T-helper 1 cell (primary cell): ENCODE measurements at places on chromosomes 5 and 9.

DNA sequence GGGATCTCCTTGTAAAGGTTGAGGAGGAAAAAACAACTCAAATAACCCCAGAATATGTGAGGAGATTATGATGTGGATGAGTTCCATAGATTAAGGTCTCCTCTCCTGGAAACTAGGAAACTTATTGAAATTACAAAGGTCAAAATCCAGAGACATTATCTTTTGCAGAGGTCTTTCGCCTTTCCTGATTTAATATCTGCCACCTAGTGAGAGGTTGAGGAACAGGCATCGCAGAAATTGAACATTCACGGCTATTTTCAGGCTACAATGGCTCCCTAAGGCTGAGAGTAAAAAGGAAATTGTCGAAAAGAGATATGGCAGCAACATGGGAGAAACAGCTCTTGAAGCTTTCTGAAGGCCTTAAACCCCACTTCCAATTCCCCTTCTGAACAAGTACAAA is 127.5 kb upstream of the PLCXD3 start:
- DNase-seq = no peak

DNA sequence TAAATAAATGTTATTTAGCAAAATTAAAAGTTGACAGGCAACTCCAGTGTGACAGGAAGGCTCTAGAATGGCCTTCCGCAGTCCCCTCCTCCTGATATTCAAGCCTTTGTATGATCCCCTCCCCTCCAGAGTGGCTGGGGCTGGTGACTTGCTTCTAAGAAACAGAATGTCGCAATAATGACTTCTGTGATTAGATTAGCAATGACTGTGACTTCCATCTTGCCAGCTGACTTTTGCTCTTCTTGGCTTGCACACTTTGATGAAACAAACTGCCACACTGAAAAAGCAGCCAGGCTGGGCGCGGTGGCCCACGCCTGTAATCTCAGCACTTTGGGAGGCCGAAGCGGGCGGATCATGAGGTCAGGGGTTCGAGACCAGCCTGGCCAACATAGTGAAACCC is 106.5 kb upstream of the LARP1 start:
- DNase-seq = no peak

GRCh38 chr9:101148344-101148743 is 119.8 kb downstream of the PLPPR1 start:
- no peak for DNase-seq

DNA sequence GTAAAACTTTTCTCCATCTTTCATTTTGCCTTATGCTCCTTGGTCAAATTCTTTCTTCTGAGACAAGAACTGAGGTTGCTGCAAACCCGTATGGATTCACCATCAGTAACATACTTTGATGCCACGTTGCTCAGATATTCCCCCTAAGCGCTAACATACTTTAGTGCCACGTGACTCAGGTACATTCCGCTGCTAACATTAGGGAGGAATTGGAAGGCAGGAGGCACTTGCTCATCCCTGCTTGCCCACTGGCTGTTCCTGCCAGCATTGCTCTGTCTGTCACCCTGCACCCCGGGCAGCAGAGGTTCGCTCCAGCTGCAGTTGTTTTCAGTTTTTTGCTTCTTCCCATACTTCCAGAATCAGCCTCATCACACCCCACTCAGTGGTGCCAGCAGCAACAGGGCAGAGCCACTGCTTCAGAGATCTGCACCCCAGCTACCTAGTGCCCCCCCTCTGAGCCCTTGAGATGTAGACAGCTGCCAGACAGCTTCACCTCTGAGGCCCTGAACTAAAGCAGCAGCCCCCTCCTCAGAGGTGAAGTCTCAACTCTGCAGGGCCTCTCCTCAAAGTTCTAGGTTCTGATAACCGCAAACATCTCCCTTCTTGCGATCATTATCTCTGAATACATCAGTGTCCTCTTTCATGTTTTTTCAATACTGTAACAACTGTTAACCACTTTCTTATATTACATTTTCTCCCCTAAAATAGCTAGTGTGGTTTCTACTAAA is 228.0 kb upstream of the KIF2A start:
- DNase-seq = no peak

DNA sequence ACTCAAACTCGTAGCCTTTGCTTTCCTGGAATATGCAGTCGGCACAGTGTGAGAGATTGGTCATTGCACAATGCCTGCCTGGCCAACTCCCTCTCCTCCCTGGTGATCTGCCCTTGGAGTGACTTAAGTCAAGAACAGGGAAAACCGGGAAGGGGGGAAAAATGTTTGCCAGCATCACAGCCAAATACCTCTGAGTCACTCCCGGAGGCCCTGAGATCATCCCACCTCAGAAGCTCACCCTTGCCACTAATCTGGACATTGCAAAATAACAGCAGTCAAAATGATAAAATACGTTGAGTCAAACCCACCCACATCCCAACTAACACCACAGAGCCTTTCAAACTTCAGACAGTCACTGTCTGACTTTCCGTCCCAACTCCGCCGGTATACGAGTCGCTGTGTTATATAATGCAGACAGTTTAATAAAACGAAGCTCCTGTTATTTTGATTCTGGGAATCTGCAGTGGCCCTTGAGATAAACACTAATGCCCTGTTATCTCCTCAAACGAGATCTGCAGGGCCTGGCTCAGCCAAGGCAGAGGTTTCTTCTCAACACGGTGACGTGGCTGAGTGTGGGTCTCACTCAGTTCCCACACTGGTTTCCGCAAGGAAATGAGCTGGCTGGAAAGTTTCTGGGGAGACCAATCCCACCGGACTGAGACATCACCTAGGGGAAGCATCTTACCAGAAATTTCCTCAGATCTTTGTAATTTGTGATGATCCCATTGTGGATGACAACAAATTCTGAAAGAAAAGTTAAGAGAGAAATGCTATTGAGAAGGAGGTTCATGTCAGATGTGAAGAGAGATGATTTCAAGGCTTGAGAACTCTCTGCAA is 22.1 kb downstream of the GFPT2 start:
- no peak for DNase-seq

- no peak for DNase-seq
Measured at GRCh38 chr9:76474419-76474818, 15.4 kb downstream of the GCNT1 start.

- DNase-seq = no peak
Measured at GRCh38 chr5:23385036-23385435, 122.4 kb upstream of the PRDM9 start.

GRCh38 chr5:133519191-133519590 is 93.2 kb downstream of the FSTL4 start:
- DNase-seq = no peak

GRCh38 chr5:67013719-67014118 is 182.9 kb downstream of the CD180 start:
- no peak for DNase-seq

DNA sequence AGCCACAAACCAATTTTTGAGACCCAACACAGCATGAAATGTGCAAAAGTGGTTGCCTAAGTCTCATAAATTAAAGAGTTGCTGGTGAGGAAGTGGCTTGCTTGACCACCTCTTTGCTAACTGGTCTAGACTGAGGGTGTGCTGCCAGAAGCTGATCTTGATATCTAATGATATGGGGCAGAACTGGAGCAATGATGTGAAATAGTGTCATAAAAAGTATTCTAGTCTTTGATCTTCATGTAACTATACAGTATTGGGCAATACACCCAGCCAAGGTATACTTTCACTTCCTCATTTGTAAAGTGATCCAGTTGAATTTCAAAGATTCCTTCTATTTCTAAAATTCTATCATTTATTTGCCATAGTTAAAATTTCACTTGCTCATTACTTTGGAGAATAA is 5.9 kb upstream of the YTHDC2 start:
- no peak for DNase-seq

DNA sequence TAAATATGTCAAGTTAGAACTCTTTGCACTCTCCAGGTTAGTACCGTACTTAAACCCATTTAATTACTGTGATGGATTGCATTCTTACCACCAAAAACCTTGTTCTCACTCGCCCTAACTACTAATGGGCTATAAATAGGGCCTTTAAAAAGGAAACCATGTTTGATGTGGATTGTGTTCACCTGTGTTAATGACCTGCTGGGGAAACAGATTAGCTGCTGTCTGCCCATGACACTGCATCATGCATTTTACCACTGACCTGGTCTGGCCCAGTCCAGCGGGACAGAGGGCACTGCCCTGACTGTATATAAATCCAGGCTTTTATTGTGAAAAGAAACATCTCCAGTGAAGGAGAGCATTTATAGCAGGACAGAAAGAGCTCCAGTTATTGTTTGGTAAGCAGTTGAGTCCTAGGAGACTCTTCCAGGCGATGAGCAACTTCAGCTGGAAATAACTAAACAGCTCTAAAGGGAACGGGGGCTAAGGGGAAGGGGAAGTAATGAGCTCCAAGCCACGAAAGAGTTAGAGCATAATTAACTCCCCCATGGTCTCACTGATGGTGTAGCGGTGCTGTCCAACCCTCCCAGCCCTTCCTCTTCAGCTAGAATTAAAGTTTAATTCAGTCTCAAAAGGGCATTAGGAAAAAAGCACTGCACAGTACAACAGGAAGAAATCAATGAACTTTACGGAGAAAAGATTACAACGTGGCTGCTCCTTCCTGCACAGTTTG is 303.1 kb downstream of the ENC1 start:
- no peak for DNase-seq

DNA sequence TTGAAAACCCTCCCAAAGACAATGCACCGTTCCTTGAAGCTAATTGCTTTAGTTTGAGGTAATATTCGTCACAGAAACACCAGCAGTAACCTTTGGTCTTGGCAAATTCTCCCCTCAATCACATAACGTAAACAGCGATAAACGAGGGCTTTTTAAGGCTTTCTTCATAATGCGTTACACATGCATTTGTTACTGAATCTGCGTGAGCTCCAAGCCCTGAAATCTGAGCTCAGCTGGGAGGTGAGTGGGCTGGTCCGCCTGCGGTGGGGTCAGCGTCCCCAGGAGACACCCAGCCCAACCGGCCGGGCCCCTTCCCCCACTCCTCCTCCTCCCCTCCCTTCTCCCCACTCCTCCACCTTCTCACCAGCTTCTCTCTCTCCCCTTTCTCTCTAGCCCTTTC is 91.1 kb downstream of the BARX1 start:
- DNase-seq = no peak

DNA sequence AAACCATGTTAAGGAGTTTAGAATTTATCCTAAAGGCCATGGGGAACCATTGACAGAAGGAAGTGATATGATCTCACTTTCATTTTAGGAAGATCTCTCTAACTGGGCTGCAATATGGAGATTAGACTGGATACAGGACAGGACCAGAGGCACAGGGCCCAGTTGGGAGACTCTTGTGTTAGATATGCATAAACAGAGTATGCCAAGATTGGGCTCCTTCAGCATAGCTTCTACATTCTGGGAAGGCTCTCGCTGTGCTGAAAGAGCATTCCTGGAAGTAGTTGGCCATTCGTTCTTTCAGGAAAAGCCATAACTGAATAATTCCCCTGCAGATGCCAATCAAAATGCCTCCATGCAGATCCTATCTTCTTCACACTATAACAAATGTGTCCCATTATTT is 204.5 kb downstream of the CWC27 start:
- DNase-seq = no peak

GRCh38 chr9:108724652-108725051 is 131.1 kb downstream of the ACTL7B start:
- DNase-seq = no peak

- no peak for DNase-seq
Measured at GRCh38 chr9:129021091-129021490, 7.0 kb downstream of the SH3GLB2 start.

GRCh38 chr5:154077696-154078095 is 38.9 kb downstream of the MFAP3 start:
- no peak for DNase-seq

DNA sequence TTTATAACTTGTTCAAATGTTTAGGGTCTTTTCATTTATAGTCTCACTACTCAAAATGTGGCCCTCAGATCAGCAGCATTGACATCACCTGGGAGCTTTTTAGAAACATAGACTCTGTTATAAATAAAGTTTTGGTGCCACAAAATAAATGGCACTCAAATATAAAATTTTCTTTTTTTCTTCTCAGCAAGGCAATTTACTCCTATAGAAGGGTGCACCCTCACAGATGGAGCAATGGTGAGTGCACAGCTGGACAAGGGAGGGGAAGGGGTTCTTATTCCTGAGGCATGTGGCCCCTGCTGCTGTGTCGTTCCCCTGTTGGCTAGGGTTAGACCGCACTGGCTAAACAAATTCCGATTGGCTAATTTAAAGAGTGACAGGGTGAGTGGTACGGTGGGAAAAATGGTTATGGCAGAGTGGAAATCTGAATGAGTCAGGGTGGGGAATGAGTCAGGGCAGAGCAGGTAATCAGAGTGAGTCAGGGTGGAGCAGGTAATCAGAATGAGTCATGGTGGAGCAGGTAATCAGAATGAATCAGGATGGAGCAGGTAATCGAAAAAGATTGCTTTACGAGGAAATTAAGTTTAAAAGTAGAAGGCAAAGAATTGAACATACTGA is 31.8 kb upstream of the C7 start:
- DNase-seq = no peak

- no peak for DNase-seq
Measured at GRCh38 chr5:153122403-153122802, 368.1 kb upstream of the GRIA1 start.

- no peak for DNase-seq
Measured at GRCh38 chr5:173458828-173459609, 130.8 kb upstream of the STC2 start.

- no peak for DNase-seq
Measured at GRCh38 chr5:175706499-175706898, 48.6 kb downstream of the HRH2 start.

DNA sequence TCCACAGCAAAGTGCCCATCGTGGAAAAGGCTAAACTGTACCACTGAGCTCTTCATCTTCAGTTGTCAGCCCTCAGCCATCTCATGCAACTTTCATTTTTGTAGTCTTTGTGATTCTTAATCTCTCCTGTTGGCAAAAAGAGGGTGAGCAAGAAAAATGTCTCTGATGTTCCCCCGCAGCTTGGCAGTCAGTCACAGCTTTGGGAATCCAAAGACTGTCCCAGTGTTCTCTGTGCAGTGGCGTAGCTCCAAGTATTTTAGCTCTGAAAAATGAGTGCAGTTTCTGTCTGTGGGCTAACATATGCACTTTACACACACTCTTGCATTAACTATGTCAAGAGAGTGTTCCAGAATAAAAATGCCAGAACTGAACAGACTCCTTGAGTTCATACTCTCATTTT is 372.2 kb downstream of the TMEM232 start:
- no peak for DNase-seq

GRCh38 chr9:75176037-75176436 is 87.7 kb downstream of the OSTF1 start:
- DNase-seq = no peak

- DNase-seq = no peak
Measured at GRCh38 chr9:122226758-122227574, 1.8 kb downstream of the LHX6 start.

- DNase-seq = no peak
Measured at GRCh38 chr9:129172816-129173215, 5.2 kb downstream of the IER5L start.

DNA sequence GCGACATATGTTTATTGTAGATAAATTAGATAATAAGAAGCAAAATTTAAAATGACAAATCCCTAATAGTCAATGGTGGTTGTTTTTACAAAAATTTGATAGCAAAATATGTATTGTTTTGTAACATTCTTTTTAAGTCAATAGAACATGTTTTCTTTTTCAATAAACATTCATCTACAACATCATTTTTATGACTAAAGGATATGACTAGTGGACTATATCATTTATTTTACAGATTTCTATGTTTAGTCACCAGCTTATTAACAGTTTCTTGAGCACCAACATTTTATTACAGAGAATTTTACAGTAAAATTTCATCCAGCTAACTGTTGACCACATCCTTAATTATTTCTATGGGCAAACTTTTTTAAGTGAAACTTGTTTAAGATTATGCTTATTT is 114.7 kb upstream of the IL7R start:
- no peak for DNase-seq

- no peak for DNase-seq
Measured at GRCh38 chr5:60455589-60455988, 244.4 kb downstream of the DEPDC1B start.
